ENCODE measurements at places on chromosomes 13 and 19.
A peak's percentile ranks its signal among the peaks of the same experiment; 100 is the strongest.

DNA sequence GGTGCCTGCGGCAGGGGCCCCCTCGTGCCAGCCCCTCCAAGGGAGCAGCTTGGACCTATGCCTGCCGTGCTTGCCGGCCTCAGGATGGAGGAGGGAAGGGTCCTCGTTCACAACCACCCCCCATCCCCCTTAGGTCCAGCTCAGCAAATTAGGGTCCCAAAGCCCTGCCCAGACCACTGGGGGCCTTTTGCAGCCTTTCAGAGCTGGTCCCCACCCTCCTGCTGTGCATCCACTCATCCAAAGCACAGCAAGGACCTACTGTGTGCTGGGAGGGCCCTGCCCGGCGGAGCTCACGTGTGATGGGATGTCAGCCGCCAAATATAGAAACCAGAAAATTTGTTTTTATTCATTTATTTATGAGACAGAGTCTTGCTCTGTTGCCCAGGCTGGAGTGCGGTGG is 16.5 kb upstream of the SLC7A10 start:
- DNase-seq, result no peak

DNA sequence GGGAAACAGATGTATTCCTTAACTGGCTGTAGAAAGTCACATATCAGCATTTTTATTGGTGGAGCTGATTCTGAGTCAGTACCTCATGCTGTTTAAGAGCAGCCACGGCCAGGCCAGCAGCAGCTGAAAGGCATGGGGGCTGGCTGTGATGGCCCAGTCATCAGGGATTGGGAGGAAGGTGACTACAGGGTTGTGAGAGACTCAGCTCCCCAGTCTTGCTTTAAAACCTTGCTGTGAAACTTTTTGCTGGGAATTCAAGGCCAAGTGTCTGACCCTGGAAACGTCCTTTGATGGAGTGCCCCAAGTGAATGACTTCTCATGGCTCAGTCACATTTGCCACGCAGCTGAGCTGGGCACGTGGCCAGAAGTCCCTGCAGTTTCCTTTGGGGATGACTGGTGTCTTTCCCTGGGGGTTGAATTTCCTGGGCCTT is 39.1 kb upstream of the RNF113B start:
- peak; percentile 62 for DNase-seq

- DNase-seq, result no peak
Observed at GRCh38 chr19:37329686-37330085, 41.2 kb upstream of the ZNF527 start.

DNA sequence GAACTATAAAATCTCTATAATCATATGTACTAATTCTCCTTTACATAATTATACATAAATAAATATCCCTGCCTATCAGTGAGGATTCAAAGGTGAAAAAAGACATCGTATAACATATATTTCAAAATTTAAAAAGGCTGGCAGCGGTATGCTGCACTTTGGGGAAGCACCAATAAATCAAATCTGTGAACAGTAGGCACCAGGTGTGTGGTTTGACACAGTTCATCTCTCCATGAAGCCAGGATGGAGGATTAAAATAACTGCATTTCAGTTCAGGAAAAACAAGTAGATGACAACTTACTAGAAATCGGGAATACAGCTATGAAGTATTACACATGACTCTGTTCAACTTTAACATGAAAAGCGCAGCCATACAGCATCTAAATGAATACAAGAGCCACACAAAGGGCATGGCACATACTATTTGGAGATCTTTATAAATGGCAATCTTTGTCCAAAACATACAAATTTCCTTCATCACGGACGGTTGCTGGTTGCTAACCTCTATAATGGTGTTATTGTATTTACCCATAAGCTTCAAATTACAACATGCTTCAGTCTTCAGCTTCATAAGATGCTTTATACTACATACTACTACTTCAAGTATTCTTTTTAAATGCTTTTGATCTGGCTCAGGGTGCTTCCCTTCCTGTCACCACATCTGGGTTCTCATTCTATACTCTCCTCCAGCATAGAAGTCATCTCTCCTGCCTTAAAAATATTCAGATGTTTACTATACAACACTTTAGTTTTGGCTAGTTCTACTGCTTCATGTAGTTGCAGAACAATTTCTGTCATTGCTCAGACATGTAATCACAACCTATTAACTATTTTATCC is 128.7 kb downstream of the KLF12 start:
- no peak for DNase-seq

- no peak for DNase-seq
Observed at GRCh38 chr19:13208672-13209483, 58.7 kb downstream of the IER2 start.

DNA sequence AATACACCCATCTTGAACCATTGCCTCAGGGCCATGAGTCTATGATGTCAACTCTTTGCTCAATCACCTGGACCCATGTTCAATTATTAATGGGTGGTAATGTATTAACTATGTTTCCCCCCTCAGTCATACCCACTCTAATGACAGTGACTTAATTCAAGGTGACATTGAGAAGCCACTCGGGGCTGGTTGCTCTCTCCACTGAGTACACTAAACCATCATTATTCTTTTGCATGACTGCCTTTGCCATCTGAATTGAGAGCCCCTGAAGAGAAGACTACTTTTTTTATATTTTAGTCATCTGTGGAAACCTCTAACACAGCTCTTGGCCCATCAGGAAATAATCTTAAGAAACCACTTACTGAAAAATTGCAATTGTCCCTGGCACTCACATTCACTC is 139.2 kb upstream of the SOX21 start:
- no peak for DNase-seq

GRCh38 chr19:40797166-40797962 is 1.6 kb upstream of the EGLN2 start:
- no peak for DNase-seq

GRCh38 chr13:29435125-29435911 is 160.2 kb downstream of the SLC7A1 start:
- DNase-seq, result no peak

GRCh38 chr13:93038187-93038586 is 188.4 kb upstream of the GPC6 start:
- DNase-seq, result no peak

DNA sequence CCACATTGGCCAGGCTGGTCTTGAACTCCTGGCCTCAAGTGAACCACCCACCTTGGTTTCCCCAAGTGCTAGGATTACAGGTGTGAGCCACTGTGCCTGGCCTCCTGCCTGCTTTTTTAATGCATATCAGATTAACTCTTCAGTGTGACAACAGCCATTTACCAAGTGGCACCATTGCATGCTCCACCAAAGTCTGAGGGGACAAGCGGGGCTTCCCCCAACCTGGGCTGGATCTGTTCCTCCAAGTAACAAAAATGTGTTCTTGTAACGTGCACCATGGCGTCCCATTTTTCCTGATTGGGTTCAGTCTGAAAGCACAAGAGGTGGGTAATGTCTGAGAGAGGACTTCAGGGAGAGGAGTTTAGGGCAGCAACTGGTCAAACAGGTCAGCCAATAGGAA is 77.8 kb downstream of the TEX29 start:
- no peak for DNase-seq

GRCh38 chr19:18649371-18650020 is 12.7 kb downstream of the KLHL26 start:
- DNase-seq, result no peak

GRCh38 chr19:45492627-45493470 is 4.0 kb downstream of the RTN2 start:
- no peak for DNase-seq

GRCh38 chr19:18419195-18419698 is at the start of gene SSBP4:
Gene SSBP4, plus strand, starts transcription at chr19:18419398. Its CDS starts 251 bp downstream, at chr19:18419649.
- DNase-seq, result no peak

DNA sequence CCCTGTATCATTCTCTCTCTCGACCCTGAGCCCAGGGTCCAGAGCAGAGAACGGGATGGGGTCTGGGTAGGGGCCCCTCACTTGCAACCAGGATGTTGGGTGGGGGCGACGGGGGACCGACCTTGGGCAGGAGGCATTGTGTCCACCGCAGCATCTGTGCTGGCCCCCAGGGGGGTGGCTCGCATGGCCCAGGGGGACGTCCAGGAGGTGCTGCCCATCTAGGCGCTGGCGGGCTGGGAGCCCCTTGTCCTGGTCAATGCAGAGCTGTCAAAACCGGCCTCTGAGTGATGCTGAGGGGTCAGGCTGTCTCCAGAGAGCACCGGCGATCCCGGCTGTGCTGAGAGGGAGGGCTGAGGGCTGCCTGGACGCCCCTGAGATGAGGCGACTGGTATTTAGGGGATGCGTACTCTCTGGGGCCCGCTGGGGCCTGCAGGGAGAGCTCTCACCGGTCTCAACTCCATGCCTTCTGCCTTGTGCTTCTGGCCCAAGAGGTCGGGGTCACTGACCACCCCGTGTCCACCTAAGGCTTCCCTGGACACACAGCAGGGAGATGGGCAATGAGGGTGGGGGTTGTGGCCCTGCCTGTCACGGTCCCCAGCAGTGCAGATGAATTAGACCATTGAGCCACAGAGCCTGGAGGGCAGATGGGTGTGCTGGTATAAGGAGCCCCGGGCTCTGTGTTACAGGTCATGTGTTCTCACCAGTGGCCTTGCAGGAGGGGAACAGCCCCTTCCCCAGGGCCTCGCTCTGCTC is 8.6 kb downstream of the RPS9 start:
- DNase-seq, result no peak

DNA sequence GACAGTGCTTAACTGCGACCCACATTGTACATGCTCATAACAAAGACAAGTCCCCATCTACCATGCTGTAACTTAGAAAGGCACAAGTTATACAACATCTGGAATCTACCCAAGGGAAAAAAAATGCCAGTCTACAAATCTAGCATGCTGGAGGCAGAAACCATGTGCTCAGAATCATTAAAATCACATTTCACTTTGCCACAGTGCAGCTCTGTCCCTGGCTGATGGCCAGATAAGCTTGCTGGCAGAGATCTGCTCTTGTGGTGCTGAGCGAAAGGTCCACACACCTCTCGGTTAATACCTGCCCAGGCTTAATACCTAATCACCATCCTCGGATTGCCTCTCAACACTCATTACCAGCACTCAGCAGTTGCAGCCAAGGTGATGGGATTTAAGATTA is 74.1 kb upstream of the UQCRFS1 start:
- DNase-seq, result no peak

DNA sequence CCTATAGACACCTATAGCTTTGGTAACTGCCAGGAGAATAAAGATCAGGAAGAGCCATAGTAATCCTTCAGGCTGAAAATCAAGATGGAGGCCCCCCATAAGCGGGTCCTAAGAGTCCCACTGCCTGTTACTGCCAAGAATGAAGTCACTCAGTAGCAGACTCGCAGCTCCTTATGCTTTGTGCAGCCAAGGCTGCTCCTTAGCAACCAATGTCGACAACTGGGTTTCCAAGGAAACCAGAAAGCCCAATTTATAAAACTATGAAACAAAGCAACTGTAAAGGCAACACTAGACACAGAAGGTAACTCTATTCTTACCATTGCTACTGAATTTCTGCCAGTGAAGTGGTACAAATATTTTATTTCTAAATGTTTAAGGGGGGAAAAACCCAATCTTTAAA is 56.5 kb downstream of the DCLK1 start:
- no peak for DNase-seq

DNA sequence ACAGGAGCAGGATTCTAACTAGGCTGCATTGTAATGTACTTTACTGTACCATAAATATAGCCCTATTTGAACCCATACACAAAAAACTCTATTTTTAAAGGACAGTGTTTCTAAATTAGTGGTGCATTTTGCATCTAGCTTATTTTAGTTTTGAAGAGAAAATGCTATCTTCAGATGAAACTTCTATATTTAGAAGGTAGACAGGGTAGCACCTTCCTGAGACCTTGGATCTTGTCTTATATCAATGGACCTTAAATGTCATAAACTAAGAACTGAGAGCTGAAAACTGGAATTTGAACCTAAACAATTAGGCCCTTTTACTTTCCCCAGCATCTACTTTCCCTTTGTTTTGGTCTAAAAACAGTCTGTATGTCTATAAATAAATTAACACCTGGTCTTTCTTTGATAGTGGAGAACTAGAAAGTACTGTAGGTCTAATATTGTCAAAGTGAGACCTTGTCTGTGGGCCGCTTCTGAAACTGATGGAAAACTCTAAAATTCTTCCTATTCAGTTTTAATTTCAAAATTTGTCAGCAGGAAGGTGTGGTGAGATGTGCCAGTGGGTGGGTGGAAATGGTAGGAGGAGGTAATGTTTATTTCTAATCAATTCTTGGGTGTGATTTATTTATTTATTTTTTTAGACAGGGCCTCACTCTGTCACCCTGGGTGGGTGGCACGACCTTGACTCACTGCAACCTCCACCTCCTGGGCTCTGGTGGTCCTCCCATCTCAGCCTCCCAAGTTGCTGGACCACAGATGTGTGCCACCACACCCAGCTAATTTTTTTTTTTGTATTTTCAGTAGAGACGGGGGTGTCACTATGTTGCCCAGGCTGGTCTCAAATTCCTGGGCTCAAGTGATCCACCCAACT is 10.1 kb downstream of the COG3 start:
- DNase-seq, result no peak
